ENCODE measurements at places on chromosomes 1 and 21.

- no peak for DNase-seq
Measured at GRCh38 chr21:29423099-29423870, 124.6 kb downstream of the BACH1 start.

DNA sequence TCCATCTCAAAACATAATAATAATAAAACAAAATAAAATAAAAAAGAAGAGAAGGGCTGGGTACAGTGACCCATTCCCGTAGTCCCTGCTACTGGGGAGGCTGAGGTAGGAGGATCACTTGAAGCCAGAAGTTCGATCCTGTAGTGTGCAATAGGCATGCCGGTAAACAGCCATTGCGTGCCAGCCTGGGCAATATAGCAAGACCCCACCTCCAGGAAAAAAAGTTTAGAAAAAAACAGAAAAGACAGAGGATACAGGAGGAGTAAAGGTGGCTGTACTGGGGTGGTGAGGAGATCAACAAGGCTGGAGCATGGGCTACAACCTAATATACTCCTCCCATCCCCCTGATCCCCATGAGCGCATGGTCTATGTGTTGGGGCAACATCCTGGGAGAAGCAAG lies 30.8 kb downstream of the PTAFR start:
- DNase-seq, result no peak

- no peak for DNase-seq
Measured at GRCh38 chr1:36517011-36517771, 34.5 kb upstream of the CSF3R start.

- no peak for DNase-seq
Measured at GRCh38 chr21:42252778-42253340, 33.9 kb downstream of the ABCG1 start.

GRCh38 chr1:29502225-29502910 lies 266.0 kb downstream of the PTPRU start:
- DNase-seq, result no peak

DNA sequence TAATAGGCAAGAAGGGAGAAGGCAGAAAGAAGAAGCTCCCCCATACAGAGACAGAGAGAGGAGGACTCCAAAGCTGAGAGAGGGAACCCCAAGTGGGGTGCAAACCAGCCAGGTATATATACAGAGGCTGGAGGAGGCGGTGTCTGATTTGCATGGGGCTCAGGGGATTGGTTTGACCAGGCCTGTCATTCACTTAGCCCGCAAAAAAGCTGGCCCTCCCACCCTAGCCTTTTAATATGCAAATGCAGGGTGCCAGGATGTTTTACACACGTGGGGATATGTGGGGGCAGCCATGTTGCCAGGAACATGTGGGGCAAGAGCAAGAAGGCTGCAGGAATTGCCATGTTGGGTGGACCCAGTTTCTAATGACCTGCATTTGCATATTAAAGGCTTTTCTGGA lies 37.0 kb upstream of the TENT5B start:
- DNase-seq, result no peak

DNA sequence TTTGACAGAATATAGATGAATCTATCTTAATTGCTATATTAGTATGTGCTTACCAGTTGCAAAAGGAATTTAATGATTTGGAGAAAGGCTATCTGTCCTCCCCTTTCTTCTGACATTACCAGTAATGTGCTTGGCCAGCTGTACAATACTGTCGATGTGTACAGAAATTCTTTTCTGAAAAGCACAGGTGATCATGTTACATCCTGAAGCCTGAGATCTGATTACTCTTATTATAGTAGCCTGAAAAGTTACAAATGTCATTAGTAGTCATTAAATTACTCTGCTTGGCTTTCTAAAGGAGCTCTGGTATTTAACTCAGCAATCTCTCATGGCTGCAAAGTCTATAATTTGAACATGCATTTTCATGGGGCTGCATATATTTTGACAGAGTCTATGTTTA lies 209.8 kb downstream of the PTPRC start:
- DNase-seq, result no peak

DNA sequence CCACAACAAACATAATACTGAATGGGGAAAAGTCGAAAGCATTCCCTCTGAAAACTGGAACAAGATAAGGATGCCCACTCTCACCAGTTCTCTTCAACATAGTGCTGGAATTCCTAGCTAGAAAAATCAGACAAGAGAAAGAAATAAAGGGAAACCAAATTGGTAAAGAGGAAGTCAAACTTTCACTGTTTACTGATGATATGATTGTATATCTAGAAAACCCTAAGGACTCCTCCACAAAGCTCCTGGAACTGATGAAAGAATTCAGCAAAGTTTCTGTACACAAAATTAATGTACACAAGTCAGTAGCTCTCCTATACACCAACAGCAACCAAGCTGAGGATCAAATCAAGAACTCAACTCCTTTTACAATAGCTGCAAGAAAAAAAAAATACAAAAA lies 6.9 kb upstream of the F13B start:
- no peak for DNase-seq

DNA sequence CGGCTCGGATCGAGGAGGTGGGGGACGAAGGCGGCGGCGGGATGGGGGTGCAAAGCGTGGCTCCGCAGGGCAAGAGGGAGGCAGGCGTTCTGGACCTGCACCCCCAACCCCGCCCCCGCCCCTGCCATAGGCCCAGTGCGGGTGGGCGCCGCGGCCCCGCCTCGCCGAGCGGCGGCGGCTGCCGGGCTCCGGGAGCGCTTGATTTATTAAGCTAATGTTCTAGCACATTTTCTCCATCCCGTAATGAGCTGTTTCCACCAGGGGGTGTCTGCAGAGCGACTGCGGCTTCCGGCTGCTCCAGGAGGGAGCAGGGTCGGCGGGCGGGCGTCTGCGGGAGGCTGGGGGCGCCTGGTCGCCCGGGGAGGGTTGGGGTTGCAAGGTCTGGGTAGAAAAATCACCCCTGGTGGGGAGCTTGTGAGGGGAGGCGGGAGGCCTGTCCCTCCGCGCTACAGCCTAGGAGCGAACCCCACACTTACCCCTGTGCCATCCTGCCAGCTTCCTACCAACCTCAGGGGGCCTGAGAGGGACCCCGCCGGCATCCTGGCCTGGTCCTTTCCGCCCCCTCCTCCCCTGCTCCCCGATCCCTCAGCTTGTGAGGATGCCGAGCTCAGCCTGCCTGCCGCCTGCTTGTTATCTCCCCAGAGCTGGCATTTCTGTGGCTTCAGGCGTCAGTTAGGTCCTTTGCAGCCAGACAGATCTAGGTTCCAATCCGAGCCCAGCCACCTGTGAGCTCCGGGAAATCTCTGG lies 48.5 kb upstream of the ACOT11 start:
- DNase-seq, result peak; percentile 50

- no peak for DNase-seq
Measured at GRCh38 chr1:38624336-38625039, 235.1 kb downstream of the RRAGC start.

- DNase-seq, result no peak
Measured at GRCh38 chr1:179340918-179341317, 24.9 kb upstream of the AXDND1 start.

- DNase-seq, result no peak
Measured at GRCh38 chr1:166907763-166908162, 31.7 kb upstream of the TADA1 start.

GRCh38 chr1:83716641-83717040 lies 282.3 kb downstream of the TTLL7 start:
- no peak for DNase-seq

- no peak for DNase-seq
Measured at GRCh38 chr1:14282707-14283106, 315.8 kb upstream of the KAZN start.

GRCh38 chr1:97186381-97186780 lies 464.8 kb downstream of the PTBP2 start:
- no peak for DNase-seq

Data from activated naive CD8-positive, alpha-beta T cell treated with anti-CD3 and anti-CD28 coated beads for 36 hours (primary cell).